ENCODE measurements at places on chromosomes 11 and 22.

DNA sequence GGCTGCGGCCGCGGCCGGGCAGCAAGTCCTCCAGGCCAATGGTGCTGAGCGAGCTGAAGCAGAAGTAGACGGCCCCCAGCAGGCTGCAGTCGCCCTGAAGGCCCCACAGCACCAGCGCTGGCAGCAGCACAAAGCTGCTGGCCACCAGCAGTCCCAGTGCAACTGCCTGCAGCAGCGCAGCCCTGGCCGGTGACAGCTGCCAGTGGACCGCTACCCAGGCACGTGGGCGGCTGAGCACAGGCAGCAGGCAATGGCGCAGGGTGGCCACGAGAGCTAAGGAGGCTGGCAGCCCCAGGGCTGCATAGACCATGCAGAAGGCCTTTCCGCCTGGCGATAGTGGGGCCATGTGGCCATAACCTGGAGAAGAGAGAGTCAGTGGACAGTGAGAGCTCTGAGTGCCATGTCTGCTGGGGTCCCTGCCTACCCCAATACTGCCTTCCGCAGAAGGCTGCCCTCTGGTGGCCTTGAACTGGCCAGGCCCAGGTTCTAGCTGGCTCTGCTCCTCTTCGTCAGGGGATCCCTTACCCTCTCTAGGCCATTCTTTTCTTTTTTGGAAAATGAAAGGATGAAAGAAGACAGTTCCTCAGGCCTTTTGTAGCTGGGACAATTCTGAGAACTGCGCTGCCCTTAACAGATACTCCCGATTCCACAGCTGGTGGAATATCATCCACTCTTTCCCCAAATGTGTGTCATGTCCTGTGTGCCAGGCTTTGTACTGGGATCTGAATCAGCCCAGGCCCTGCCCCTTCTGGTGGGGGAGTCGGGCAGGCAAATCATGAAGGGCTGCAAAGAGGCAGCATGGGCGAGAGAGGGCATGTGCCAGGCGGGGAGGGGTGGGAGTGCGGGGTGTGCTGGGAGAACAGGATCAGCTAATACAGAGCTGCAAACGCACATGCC lies 1.8 kb downstream of the KCNK7 start:
- peak; percentile 50 for DNase-seq

GRCh38 chr11:67337257-67337656 lies 16.1 kb downstream of the POLD4 start:
- no peak for DNase-seq

DNA sequence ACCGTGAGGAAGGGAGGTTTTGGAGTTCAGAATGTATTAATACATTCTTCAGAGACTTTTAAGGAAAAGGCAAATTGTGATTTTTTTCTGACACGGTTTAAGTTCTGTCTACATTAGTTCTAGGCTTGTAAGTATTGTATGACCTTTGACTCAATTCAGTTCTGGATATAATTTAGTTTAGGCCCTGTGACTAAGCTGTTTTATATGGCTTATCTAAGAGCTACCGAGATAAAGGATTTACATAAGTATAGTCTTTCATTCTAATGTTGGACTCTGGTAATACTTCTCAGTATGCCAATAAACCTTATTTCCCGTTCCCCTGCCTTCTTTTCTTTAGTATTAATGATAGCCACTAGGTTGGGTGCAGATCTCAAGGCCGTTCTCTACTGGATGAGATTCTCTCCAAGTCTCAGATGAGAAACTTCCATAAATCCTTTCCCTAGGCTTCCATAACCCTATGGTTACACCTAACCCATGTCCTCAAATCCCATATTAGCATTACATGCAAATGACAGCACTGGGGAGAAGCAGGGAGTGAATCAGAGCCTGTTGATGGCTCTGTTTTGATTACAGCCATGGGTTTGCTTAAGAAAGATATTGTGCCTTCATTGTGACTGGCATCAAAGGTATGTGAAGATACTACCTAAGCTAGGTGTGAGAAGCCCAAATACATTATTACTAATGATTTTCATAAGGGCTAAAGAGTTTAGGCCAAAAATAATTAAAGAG lies 38.7 kb downstream of the BARX2 start:
- DNase-seq, result no peak

DNA sequence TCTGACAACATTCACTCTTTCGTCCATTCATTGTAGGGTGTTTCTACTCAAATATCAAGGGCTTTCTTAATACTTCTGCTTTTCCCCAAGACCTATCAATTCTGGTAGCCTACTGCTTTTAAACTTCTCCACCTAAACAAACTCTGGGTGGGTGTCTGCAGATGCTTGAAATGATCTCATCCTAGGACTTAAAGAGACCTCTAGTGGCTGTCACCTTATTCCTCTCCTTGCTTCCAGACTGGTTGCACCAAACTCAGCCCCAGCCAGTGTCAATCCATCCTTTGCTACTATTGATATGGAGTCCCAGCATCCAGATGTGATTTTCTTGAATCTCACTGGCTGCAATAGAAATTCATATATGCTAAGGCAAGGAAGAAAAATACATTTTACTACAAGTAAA lies 274.7 kb downstream of the NXPE2 start:
- no peak for DNase-seq

- DNase-seq, result no peak
These were observed 81.4 kb downstream of the CDKN1C start for GRCh38 chr11:2804189-2804588.

DNA sequence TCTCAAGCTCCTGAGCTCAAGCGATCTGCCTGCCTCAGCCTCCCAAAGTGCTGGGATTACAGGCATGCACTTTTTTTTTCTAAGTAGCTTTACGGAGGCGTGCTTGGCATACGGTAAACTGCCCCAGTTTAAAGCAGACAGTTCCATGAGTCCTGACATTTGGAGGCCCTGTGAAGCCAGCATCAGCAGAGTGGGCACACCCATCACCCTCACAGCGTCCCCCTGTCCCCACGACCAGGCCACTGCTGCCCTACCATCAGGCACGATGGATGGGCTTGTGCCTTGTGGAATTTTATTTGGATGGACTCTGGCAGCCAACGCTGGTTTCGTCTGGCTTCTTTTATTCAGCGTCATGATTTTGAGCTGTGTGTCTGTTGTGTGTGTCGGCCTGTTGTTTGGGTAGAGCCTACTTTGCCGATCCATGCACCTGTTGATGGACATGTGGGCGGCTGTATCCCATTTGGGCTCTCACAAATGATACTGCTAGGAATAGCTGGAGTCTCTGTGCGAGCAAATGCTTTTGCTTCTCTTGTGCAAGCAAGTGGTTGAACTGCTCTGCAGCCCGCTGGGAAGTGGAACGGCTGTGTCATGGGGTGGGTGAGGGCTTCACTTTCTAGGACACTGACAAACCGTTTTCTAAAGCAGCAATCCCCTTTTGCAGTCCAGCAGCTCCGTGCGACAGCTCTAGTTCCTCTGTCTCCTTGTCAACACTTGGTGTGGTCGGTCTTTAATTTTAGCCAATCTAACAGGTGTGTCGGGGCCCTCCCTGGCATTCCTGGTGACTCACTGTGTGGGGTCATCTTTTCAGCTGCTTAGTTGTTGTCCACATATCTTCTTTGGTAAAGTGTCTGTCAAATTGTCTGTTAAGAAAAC lies 23.8 kb downstream of the KCNQ1 start:
- no peak for DNase-seq

DNA sequence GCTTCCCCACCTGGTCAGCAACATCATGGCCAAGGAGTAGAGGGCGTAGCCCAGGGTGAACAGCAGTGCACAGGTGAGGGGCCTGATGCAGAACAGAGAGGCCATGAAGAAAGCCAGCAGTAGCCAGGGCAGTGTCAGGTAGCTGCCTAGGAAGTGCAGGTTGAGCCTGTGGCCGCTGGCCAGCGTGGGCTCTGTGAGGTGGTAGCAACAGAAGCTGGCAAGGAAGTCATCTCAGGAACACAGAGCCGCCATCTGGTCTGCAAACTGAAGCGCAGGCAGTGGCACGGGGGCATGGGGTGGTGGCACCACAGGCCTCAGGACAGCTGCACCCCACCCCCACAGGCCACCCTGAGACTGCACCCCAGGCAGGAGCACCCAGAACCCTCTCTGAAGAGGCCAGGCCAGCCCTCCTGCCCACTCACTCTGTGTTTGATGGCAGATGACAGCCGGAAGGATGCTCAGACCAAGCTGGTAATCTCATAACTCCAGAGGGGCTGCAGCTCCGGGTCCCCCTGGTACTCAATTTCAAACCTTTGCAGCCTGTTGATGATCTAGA lies 95.3 kb downstream of the MED15 start:
- no peak for DNase-seq

GRCh38 chr11:134862587-134863195 lies 450.6 kb upstream of the B3GAT1 start:
- DNase-seq, result no peak

DNA sequence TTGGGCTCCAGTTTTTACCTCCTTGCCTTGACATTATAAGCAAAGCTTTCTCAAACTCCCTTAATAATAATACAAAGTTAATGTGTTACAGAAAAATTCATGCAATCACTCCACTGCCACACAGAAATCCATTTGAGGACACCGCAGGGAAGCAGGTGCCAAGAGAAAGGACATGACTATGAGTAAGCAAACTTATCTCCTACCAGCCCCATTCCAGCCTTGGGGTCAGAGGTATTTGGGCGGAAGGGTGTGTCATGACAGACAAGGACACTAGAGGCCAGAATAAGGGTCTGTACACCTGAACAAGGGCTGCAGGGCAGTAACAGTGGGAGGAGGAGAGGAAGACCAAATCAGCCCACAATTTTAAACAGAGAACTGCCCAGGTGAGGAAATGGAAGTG lies 5.9 kb downstream of the GNG3 start:
- no peak for DNase-seq

GRCh38 chr11:68120273-68121066 lies 718 bp downstream of the CHKA start:
- peak; percentile 7 for DNase-seq

GRCh38 chr11:57712256-57713150 lies at the start of gene TMX2:
Gene TMX2 (plus strand): TSS chr11:57712593. CDS start chr11:57712619, 26 bp downstream.
- peak; percentile 96 for DNase-seq

DNA sequence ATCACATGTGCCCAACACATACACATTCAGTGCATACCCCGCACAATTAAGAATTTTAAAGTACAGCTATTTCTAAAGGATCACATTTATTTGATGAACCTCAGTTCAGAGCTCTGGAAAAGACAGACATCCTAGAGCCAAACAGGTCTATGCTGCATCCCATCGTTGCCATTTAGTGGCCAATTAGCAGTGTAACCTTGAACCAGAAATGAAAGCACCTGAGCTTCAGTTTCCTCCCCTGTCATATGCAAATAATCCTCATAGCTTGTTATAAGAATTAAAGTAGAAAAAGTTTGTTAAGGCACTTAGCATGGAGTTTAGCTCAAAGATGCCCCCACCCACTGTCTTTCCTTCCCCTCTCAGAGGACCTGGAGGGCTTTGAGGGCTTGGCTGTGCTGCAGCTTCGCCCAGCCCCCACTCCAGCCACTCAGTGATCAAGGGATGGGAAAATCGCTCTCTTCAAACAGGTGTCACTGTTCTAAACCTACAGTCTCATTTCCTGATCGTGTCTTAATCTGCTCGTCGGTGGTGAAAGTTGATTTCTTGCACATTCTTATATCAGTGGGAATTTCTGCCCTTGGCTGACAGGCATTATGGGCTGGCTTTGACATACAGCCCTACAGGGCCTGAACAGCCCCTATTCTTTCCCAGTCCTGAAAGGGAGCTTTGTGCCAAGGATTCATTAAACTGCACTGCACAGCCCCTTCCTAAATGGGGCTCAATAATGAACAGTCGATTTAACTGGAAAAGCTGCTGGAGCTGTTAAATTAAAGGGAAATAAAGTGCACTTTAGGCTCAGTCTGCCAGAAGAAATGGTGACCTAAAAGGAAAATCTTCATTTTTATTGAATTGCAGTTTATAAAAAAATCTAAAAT lies 23.3 kb upstream of the FAM181B start:
- no peak for DNase-seq

DNA sequence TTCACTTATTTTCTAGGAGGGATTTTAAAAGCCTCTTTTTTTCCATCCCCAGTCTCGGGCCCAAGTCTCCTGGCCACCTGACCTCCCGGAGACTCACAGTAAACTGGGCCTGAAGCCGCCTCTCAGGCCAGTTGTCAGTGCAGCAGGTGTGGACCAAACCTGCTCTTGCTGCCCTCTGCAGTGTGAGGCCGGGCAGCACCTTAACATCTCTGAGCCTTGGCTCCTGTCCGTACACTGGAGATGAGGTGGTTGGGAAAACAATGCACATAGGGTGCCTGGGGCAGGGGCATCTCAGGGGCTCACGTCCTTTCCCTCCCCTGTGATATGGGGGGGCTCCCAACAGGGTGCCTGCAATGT lies 45.1 kb downstream of the PHF21B start:
- DNase-seq, result no peak

- DNase-seq, result no peak
These were observed 34.6 kb downstream of the ZNRF3 start for GRCh38 chr22:28917747-28918549.
